Mesangial cell (primary cell): ENCODE measurements at places on chromosomes 6 and 20. TPM values are rescaled to one million over a fixed set of nuclear protein-coding genes. Genes with fewer than 3 reads are reported as not detected.

The CDH4 gene
- 12.4 and 13.7 TPM in 2 replicates for total RNA-seq

The MUC21 gene
- not detected in 2 replicates for total RNA-seq

The SLC17A1 gene
- 0.25 TPM in 1 of 2 replicates, not detected in the other for total RNA-seq

The OXT gene
- not detected in 2 replicates for total RNA-seq

The LPA gene
- total RNA-seq, result not detected in 2 replicates

The RBBP8NL gene
- not detected in 2 replicates for total RNA-seq

The NRN1 gene
- total RNA-seq, result not detected in 2 replicates

The IMPG1 gene
- total RNA-seq, result not detected in 2 replicates
